NCI-H1092 (cell line): ENCODE measurements at places on chromosomes 7 and 10.

DNA sequence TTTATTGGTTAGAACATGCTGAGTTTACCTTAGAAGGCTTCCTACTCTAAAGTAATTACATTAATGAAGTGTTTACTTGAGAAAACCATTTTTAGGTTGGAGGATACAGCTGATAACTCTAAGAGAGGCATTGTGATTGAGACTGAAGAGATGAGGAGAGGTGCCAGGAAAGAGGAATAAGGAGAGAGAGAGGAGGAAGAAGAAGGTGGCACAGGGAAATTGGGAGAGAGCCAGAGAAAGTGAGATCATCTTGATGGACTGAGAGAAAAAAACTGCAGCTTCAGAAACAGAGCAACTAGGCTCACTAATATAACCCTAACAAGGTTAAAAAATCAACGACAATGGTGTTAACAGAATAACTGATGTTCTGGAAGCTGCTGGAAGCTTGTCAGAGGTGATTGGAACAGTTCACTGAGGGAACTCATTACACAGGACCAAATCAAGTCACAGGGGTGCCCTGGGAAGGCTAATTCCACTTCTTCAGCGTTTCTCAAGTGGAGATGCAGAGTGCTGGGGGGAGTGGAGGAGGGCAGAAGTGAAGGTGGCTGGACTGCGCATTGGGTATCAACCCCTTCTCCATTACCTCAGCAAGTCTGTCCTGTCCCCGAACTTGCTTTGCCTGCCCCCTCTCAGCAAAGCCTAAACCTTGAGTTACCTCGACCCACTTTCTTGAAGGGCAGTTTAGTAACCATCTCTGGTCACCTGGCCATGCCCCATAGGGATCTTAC, 6.9 kb upstream of the SORBS1 start:
- no peak for DNase-seq

- no peak for DNase-seq
These were observed 136.2 kb downstream of the SORCS3 start for GRCh38 chr10:104777086-104777799.

DNA sequence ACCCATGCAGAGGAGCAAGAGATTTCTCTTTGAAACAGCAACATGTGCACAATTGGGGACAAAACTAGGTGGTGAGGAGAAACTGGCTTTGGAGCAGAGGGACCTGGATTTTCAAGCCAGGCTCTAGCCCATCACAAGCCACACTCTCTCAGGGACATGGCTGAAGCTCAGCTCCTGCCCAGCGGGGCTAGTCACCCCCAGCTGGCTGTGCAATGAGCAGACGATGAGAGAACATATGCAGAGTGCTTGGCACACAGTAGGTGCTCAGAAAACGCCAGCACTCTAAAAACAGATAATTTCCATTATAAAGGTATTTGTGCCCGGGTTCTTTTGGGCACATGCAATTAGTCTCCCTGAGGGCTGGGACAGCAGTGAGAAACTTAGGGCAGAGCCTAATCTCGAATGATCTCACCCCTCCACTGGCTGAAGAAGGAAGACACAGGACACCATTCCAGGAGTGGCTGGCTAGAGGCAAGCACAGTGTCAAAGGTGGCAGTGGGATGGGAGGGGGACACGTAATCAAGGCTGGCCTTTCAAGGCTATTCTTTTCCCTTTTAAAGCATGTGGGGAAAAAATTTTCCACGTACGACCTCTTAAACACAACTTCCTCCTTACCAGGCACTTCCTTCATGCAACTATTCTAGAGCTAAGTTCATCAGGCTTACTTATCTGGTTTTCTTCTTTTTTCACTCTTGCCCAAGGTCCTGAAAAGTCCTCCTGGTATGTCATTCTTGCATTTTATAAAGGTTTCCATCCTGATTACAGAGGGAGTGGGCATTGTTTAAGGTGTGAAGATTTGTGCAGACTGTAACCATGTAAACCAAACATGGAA, 15.1 kb downstream of the FAM53B start:
- DNase-seq: no peak

- DNase-seq: no peak
These were observed 122.7 kb downstream of the MAD1L1 start for GRCh38 chr7:2109936-2110609.

DNA sequence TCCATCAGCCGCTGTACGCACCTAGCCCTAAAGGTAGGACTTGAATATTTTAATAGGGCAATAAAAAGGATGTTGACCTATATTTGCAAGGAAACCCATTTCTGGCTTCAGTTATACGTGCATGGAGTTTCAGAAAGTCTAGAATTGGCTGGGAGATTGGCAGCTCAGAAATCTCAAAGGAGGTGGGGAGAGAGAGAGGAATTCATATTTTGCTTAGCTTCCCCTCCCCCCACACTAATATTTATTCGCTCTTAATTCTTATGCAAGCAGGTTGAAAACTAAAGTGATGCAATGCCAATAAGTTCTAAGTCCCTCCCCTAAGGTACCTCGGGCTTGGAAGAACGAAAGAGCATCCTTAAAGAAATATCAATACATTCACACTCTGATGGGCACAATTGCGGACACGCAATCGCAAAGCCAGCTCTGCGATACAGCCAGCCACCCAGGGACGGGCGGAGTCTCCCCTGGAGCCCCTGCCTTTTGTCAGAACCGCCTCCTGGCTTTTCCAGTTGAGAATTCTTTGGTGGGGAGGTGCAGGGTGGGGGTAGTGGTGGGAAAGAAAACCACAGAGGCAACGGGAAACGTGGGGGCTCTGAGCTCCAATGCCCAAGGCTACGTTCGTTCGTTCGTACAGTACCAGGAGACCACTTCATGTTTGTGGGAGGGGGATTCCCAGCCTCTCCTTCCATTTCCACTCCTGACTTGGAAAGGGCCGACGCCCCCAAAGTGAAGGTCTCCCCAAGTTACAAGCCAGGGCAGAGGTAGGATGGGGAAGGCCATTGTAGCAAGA, 1.3 kb downstream of the SHH start:
- no peak for DNase-seq

- DNase-seq: no peak
These were observed 306.9 kb downstream of the FRMD4A start for GRCh38 chr10:14023673-14024328.

- DNase-seq: no peak
These were observed 16.7 kb upstream of the C10orf90 start for GRCh38 chr10:126687121-126687606.

DNA sequence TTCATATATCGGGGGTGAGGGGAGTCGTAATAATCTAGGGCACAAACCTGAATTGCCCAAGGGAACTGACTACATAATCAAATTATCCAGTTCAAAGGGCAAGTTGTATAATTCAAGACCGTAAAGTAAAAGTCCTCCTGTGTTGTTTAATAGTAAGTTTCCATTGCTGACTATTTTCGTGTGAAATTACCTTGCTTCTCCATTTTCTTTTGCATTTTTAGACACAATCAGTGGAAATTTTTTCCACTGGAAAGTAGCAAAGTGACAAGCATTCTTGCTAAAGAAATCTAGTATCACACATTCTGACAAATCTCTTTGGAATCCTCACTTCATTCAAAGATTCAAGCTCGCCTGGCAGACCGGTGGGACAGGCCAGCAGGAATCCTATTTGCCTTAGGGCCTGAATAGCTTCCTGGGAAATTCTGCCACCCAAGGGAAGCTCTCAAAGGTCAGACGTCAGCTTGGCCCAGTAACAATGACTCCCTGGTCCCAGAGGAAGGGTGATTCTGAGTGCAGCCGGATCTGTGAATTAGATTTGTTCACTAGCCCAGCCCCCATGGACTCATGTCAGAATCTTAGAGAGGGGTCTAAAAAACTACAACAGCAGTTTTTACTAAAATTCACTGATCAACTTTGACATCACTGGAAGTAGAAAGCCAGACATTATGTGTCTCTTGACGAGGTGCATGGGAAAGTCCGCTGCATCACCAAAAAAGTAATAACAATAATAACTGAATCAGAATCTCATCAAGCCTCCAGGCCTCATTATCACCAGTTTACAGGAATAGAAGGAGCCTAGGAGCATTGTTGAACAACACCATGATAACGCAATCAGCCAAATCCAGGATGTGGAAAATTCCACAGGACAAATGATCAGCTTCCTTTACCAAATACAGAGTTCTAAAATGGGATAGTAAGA, 161.0 kb downstream of the SKIDA1 start:
- DNase-seq: no peak

DNA sequence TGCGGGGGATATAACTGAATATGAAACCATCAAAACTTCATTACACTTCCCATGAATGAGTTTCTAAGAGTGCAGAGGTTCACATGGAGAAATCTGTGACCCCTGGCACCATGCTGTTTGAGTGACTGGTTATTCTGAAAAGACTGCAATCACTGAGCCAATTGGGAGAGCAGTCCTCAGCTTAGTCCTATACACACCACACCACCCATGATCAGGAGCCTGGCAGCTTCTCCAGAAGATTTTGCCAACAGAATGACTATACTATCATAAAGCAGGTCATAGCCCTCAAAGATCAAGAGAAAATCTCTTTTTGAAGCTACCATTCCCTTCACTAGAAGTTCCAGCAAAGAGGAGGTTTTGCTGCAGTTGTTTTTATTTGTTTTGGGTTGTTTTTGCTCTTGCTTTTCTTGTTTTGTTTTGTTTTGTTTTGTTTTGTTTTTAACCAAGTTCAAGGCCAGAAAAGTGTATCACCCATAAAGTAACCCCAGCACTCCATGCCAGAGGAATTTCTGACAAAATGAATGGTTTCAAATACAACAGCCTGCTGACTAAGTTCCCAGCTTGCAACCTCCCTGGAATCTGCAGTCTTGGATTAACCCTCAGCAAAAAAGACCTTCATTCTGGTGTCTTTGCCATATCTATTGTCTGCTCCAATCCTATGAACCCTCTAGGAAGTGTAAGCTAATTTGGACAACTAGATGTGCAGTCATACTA, 19.7 kb upstream of the HGF start:
- no peak for DNase-seq

DNA sequence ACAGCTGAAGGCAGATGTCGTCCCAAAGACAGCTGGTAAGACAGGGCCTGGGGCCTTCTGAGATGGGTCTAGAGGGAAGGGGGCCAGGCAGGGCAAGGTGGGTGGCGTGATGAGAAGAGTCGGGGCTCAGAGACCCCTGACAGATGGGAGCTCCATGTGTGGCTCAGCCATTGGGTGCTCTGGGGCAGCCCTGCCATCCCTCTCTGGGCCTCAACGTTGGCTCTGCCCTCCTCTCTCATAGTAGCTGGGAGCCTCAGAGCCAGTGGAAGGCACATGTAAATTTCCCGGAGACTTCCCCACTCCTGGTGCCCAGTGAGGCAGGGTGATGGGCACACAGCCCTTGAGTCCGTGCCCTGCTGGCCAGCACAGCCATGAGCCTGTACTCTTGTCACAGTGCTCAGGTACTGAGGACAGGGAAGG, 1.8 kb downstream of the PPIF start:
- DNase-seq: no peak

- no peak for DNase-seq
These were observed 465.6 kb upstream of the IGFBP3 start for GRCh38 chr7:46386428-46387399.

DNA sequence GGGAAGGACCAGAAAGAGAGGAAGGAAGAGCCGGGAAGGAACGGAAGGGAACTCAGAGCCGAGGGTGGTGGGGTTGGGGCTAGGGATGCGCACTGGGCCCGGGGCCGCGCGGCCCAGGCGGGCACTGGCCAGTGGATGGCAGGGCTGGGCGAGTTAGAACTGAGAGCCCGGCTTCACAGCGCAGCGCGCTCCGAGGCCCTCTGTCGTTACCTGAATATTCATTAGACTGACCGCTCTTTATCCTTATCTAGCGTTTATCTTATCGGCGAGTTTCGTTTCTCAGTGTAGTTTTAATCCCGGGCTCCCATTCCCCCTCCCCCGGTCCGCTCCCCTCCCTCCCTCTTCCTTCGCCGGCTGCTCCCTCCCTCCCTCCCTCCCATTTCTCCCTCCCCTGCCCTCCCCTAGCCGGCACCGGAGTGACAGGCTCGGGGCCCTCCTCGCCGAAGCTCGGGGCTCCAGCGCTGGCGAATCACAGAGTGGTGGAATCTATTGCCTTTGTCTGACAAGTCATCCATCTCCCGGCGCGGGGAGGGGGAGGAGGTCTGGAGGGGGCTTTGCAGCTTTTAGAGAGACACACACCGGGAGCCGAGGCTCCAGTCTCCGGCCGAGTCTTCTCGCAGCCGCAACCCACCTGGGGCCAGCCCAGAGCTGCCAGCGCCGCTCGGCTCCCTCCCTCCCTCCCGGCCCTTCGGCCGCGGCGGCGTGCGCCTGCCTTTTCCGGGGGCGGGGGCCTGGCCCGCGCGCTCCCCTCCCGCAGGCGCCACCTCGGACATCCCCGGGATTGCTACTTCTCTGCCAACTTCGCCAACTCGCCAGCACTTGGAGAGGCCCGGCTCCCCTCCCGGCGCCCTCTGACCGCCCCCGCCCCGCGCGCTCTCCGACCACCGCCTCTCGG, at the start of gene PAX2:
Gene PAX2, plus strand, starts transcription at position 596 of the 895 bp plus-strand sequence. CDS start 679 bp downstream, outside the sequence.
- DNase-seq: no peak

GRCh38 chr7:132771301-132771730, 195.0 kb upstream of the PLXNA4 start:
- no peak for DNase-seq

DNA sequence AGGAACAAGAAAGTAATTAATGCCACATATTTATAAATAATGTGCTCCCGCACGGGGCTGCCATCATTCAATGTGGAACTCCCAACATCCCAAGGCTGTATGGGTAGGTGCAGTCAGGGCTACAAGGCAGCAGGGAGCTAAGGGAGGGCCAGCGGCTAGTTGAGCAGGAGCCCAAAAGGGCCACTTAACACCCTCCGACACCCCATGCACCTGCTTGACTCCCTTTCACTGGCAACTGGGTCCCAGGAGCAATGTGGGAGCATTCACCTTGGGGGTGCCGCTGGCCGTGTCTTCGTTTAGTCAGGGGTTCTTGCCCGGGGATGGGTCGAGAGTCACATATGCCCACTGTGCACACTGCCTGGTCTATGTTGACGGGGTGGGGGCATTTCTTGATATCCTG, 27.9 kb downstream of the SCART1 start:
- no peak for DNase-seq

DNA sequence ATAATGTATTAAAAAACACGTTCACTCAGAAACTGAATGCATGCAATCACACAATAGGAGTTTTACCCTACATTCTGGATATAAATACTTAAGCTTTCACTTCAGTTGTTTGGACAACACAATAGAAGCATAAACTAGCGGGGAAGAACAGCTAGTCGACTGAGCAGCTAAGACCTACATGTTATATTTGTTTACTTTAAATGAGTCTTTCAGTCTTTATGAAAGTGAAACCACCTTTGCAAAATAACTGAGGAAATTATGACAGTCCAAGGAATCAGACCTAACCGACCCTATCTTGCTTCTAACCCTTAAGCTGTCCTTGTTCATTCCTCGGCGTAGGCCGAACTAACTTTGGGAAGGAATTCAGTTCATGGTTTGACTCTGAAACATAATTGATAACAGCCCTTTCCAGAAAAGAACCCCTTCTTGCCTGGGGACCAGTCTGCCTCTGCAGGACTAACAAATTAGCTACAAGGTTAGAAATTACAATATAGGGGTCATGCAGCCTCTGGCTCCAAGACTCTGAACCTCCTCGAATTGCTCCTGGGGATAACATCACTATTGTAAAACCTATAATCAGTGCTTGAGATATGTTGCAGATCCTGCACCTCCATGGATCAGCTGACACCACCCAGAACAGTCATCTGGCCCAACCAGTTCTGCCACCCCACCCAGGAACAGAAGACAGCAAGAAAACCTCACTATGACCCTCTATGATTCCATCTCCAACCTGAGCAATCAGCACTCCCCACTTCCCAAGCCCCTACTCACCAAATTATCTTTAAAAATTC, 185.1 kb upstream of the KLF6 start:
- no peak for DNase-seq
